ENCODE measurements at places on chromosomes 1 and 21. TPM values are rescaled to one million over a fixed set of nuclear protein-coding genes. Genes with fewer than 3 reads are reported as not detected.

The IGSF5 gene
- total RNA-seq = not detected

The AADACL3 gene
- total RNA-seq = not detected

The GRIK3 gene
- total RNA-seq = not detected

The TTC34 gene
- total RNA-seq = under 0.01 TPM

The NR0B2 gene
- not detected for total RNA-seq

The CR1L gene
- total RNA-seq = not detected

The KLHDC7A gene
- total RNA-seq = not detected

The UQCRH gene
- total RNA-seq = 370 TPM

The KRTAP21-1 gene
- total RNA-seq = not detected

The IQGAP3 gene
- total RNA-seq = 1.3 TPM

The TMEM51 gene
- total RNA-seq = 6.1 TPM

The BMP8A gene
- 0.33 TPM for total RNA-seq

The CDA gene
- total RNA-seq = not detected

The AK5 gene
- 21.6 TPM for total RNA-seq

The SH3GLB1 gene
- total RNA-seq = 33.4 TPM

The ZBTB40 gene
- 12.4 TPM for total RNA-seq

The ZSWIM5 gene
- total RNA-seq = 0.77 TPM

The EXTL1 gene
- total RNA-seq = 0.33 TPM

The LRRIQ3 gene
- 1.3 TPM for total RNA-seq

The ARHGEF2 gene
- 208 TPM for total RNA-seq

The PGLYRP3 gene
- not detected for total RNA-seq

The FAAH gene
- total RNA-seq = 2.1 TPM

The CLCA1 gene
- not detected for total RNA-seq

The ADAM30 gene
- total RNA-seq = not detected

The GIPC2 gene
- 0.50 TPM for total RNA-seq

The PLA2G2D gene
- not detected for total RNA-seq

The PTCH2 gene
- 0.50 TPM for total RNA-seq

The TBX19 gene
- 0.26 TPM for total RNA-seq

The NKAIN1 gene
- under 0.01 TPM for total RNA-seq

The IER5 gene
- 31.1 TPM for total RNA-seq

The TMCO2 gene
- not detected for total RNA-seq

The KLF17 gene
- 0.50 TPM for total RNA-seq

The FMO5 gene
- total RNA-seq = 1.3 TPM

The MTARC2 gene
- 9.0 TPM for total RNA-seq

The SLC30A10 gene
- total RNA-seq = not detected

The A3GALT2 gene
- total RNA-seq = not detected

The KRTAP12-2 gene
- not detected for total RNA-seq

The SLC25A34 gene
- 0.77 TPM for total RNA-seq

The USP33 gene
- total RNA-seq = 126 TPM

The CNST gene
- 20.0 TPM for total RNA-seq

The CREB3L4 gene
- 6.4 TPM for total RNA-seq

The ECE1 gene
- 138 TPM for total RNA-seq

The NTRK1 gene
- not detected for total RNA-seq

The SPRR1B gene
- not detected for total RNA-seq

The INTS7 gene
- total RNA-seq = 20.5 TPM

The C1QA gene
- total RNA-seq = 0.26 TPM

The NBPF26 gene
- 27.1 TPM for total RNA-seq

The SLC22A15 gene
- total RNA-seq = 21.0 TPM

The AMY1A gene
- total RNA-seq = not detected

The SPRR1A gene
- total RNA-seq = not detected

The NHLH1 gene
- not detected for total RNA-seq

The RGS8 gene
- total RNA-seq = not detected

The IFNLR1 gene
- under 0.01 TPM for total RNA-seq

The DNTTIP2 gene
- total RNA-seq = 20.8 TPM
